ENCODE measurements at places on chromosomes 5 and 9.

- DNase-seq = peak; percentile 79
These were observed 26.2 kb downstream of the CARNMT1 start for GRCh38 chr9:75001719-75002421.

GRCh38 chr5:168740811-168741213, 161.6 kb upstream of the PANK3 start:
- no peak for DNase-seq

DNA sequence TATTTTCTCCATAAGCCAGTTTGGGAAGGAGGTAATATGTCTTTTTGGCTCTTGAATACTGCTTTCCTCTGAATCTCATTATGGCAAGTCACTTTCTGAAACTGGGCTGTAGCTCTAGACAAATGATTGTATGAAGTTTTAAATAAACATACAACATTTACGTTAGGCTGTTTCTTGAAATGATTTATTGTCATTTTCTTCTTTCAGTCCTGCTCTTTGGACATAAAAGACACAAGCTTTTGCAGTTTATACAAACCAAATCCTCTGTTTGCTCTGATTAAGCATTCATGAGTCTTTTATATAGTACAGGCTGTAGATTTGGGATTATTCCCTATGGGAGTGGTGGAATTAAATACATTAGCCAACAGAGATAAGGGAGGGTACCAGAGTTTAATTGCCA, 139.7 kb downstream of the CEP120 start:
- no peak for DNase-seq

GRCh38 chr9:92245005-92245797, 48.3 kb downstream of the IARS1 start:
- peak; percentile 14 for DNase-seq

DNA sequence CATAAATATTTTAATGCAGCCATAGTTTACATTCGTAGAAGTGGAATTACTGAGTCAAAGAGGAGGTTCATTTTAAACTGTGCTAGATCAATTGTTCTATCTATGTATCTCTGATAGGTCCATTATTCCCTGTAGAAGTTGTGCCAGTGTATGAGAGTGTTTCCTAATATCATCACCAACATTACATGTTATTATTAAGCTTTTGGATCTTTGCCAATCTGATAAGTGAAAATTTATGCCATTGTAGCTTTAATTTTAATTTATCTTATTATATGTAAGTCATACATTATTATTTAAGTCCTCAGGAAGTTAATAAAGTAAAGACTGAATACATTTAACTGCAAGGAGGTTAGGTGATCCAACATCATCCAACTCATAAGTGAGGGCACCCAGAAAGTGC, 10.9 kb upstream of the GAS1 start:
- DNase-seq = no peak

DNA sequence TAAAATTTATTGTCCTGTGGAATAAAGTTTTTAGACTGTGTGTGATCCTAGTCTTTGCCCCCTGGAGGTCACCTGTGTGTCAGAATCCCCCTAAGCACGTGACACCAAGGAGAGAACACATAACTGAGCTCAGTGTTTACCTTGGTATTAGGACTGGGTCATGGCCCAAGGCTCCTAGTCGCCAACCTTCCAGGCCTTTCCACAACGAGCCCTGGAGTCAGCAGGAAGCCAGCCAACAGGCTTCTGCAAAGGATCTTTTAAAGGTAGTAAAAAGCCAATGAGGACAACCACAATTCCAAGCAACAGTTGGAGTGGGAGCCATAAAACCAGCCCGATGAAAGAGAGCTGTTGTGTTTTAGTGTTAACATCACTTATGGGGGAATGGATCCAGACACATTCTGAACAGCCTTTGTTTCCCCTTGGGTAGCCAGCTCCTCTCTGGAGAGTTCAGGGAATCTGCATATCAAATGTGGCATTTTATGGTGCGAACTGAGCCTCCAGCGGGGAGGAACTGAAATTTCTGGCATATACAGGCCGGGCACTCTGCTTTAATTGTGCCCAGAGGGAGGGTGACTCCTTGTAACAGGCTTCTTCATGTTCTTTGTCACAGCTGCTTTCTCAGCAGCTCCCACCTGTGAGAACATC, 239.9 kb downstream of the FSTL4 start:
- DNase-seq = no peak

- no peak for DNase-seq
These were observed 1.7 kb upstream of the SLC34A1 start for GRCh38 chr5:177382423-177383029.

DNA sequence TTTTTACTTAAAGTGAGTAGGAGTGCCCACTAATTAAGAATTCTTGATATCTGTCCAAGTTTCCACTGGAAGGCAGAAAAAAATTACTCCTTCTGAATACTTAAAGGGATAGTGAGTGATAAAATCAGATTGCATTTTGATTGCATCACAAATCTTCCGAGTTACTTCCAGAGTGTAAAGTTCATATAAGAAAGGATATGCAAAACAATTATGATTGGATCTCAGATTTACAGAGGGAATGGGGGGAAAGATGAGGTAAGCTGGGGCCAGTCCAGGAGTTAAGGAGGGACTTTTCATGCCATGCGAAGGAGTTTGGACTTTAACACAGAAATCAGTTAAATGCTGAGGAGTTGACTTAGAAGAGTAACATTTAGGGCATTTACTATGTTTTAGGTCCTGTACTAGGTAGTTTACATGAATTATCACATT, 9.3 kb upstream of the RNF145 start:
- DNase-seq = peak; percentile 17

DNA sequence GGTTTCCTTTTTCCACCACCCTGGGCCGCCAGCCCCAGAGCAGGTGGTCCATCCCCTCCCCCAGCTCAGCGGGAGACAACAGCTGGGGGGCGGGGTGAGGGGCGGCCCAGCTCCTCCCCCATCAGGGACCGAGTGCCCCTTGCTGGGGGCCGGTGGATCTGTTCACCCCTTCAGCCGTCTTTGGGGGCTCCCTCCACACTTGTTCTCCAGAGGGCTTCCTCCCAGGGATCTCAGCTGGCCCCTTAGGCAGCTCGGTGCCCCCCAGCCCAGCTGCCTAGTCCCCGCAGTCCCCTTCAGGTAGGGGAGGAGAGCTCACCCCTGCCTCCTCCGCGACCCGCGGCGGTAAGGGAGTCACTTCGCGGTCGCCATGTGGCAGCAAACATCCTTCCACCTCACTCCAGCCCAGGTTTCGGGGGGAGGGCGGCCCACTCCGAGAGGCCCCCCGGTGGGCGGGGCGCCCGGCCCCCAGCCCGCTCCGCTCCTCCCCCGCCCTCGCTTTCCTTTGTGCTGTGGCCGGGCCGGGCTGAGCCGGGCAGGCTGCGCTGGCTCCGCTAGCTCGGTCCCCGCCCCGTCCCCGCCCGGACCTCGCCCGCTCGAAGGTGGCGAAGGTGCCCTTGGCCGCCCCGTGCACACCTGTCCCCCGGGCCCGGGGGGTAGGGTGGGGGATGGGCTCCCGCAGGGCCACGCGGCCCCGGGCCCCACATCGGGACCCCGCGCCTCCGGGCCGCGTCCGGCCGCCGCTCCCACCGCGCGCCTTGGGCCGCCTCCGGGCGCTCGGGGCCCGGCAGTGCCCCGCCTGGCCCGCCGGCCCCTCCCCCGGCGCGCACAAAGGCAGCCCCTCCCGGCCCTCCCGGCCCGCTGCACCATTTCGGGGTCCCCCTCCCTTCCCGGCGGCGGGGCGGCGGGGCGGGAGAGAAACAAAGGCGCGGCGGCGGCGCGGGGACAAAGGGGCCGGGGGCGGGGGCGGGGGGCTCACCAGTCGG, 683 bp downstream of the DBN1 start:
- DNase-seq = no peak

DNA sequence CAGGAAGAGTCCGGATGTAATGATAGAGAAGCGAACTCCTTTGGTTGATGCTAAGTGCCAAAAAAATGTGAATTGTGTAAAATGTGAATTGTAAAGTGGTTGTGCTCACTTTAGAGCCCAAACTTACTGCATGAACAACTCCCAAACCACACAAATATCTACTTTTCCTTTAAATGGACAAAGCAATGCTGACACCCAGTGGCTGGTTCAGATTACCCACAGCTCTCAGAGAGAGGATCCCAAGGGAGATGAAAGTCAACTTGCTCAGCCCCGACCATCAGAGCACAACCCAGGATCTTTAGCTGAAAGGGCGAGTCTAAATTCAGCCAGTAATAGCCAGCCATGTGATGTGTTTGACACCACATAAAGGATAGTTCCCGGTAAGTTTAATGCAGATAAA, 133.7 kb downstream of the NMUR2 start:
- DNase-seq = no peak

- DNase-seq = no peak
These were observed 44.1 kb upstream of the FSD1L start for GRCh38 chr9:105403552-105404248.

GRCh38 chr5:17400724-17401469, 97.1 kb upstream of the TAF11L2 start:
- no peak for DNase-seq

DNA sequence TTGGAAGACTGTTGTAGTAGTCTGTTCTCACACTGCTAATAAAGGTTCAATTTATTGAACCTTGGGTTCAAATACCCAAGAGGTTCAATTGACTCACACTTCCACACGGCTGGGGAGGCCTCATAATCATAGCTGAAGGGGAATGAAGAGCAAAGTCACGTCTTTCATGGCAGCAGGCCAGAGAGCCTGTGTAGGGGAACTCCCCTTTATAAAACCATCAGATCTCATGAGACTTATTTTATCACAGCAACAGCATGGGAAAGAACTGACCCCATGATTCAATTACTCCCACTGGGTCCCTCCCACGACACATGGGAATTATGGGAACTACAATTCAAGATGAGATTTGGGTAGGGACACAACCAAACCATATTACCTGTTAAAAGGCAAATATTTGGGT, 268.2 kb downstream of the TMEM167A start:
- DNase-seq = no peak

- no peak for DNase-seq
These were observed 45.7 kb upstream of the PITX1 start for GRCh38 chr5:135079760-135080159.

DNA sequence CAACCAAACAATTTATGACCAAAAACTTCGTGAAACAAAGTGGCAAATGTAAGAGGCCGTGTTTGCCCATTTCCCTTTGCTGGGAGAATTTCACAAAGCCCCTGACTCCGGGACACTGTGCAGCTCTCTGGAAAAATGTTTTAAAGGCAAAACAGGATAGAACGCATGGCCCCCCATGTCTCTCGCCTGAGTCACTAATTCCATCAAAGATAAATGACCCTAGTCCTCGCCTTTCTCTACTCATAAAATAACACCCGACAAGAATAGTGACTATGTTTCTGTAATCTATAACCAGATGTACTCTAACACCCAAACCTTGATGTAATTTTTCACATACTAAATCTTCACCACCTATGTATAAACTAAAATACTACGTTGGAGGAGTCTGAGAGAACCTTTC, 55.7 kb upstream of the SAP30L start:
- DNase-seq = no peak

GRCh38 chr9:106956971-106957370, 94.0 kb downstream of the ZNF462 start:
- no peak for DNase-seq

- DNase-seq = peak; percentile 98
These were observed 1.9 kb upstream of the SQSTM1 start for GRCh38 chr5:179818746-179819295.

DNA sequence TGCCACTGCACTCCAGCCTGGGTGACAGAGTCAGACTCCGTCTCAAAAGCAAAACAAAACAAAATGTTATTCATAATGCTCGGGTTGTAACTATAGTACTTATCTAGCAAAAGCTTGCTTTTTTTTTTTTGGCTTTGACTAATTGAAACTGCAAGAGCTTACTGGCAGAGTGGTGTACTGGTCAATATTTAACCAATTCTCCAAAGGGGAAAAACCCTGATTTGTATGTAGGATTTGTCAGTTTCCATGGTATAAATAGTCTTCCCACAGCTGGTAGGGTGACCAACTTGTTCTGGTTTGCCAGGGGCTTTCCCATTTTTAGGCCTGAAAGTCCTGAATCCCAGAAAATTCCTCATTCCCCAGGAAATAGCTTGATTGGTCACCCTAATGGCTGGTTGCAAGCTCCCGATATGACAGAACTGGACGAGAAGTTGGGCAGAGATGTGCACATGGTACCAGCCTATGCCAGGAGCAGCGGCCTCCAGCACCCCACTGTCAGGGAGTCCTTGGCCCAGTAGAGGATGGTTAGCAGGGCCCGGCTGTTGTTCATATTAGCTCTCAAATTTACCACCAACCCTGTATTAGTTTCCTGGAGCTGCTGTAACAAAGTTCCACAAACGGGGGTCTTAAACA, 58.0 kb downstream of the FXN start:
- no peak for DNase-seq

DNA sequence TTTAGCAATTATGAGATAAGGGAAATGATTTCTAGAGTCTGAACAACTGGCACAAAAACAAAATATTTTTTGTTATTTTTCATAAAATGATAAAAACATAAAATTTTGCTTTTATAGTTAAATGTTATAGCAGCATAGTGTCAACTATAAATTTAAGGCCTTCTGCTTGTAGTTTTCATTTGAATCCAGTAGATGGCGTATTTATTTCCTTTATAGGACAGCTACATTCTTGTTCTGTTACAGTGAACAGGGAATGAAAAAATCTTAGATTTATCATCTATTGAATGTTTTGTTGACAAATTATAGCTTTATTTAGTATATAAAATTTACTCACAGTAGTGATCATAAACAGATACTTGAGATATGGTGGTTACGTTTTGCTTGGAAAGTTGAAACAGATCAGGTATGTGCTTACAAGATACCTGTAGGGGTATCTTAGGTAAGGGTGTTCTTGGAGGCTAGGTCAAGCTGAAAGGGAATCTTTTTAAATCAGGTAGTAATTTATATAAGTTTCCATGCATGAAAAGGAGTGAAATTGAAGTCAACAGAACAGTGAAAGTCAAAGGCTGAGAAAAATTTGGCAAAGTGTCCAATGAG, 239.3 kb upstream of the GRIN3A start:
- DNase-seq = peak; percentile 9

Measured in H4 (cell line).